Foreskin fibroblast (primary cell): ENCODE measurements at places on chromosomes 5 and 9.
A peak's percentile ranks its signal among the peaks of the same experiment; 100 is the strongest.

DNA sequence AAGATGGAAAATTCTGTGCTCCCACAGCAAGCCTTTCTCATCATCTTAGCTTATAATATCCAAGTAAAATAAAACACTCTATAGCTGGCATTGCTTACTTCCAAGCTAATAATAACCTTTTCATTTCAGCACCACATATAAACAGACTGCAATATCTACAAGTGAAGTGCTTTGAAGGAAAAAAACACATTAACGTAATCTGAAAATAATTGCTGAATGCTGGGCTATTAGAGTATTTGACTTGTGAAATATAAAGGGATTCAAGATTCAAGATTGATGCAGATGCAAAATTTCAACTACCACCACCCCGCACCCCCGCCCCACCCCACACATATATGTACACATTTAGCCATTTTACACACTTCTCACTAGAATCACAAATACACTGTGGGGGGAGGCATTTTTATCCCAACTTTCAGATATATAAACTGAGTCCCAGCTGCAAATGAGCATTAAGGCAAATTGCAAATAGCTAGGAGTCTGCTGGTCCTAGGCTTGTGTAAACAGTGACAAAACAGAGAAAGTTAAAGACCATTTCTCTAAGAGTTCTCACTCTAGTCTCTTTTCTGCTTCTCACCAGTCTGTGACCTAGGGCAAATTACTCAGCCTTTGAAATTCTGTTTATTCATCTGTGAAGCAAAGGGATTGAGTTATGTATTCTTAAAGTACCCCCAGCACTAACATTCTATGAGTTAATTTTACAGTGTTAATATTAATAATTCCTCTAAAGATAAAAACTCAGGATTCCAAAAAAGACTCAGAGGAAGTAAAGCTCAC lies 489.4 kb downstream of the PRELID2 start:
- DNase-seq = no peak

GRCh38 chr9:21402386-21403251 lies 6.3 kb upstream of the IFNA8 start:
- no peak for DNase-seq

GRCh38 chr5:135996611-135997010 lies 32.2 kb upstream of the TGFBI start:
- DNase-seq = peak; percentile 60

GRCh38 chr9:137723783-137724445 lies 105.1 kb downstream of the EHMT1 start:
- DNase-seq = peak; percentile 20

DNA sequence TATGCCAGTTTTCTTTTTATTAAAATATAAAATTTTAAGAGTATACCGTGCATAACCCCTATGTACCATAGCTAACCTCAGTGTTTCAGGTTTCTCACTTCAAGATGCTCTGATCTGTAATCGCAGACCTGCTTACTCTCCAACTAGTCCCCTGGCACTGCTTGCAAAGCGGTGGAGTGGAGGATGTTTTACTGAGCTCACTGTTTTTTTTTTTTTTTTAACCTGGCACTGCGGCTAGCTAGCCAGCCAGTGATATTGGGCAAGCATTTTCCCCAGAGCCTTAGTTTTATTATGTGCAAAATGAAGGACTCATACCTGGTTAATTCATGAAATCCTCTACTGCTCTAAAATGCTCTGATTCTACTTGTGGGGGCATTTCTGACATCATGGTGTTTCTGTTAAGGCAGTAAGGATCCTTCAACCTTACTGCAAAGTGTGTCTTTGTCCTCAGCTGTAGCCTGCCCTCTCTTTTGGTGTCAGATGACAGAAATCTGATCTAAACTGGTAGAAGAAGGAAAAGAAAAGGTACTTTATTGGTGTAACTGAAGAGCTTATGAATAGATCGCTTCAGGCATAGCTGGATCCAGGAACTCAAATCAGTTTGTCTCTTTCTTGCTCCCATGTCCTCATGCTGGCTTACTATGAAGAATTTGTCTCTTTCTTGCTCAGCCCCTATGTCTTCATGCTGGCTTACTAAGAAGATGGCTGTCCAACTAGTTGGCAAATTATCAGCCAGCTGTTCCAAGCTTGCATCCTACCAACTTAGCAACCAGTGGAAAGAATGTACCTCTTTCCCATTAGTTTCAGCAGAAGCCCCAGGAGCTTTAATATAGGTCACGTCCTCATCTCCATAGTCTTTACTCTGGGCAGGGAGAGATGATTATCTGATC lies 59.8 kb downstream of the DOCK2 start:
- DNase-seq = no peak

GRCh38 chr9:104269996-104270963 lies 176.2 kb downstream of the SMC2 start:
- no peak for DNase-seq

GRCh38 chr5:55411876-55412275 lies 104.1 kb downstream of the MTREX start:
- DNase-seq = no peak

DNA sequence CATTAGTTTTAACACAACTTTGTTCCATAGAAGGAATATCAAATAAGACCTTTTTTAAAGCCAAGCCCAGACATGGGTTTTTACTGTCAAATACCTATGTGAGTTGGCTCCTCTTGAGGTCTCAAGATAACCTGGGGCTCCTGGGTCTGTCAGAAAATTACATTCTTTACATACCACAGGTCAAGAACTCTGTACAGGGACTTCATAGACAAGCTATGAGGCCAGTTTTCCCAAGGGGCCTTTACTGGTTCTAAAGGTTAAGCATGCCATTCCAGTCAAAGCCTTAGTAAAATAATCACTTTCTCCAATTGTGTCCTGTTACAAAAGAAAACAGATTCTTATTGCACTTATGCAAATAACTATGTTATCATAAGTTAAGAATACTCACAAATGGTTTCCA lies 15.5 kb upstream of the SMC2 start:
- DNase-seq = no peak

GRCh38 chr9:123251741-123252140 lies 16.6 kb downstream of the STRBP start:
- DNase-seq = no peak
